ENCODE measurements at places on chromosomes 3 and 15. TPM values are rescaled to one million over a fixed set of nuclear protein-coding genes. Genes with fewer than 3 reads are reported as not detected.

MAP6D1 gene
- total RNA-seq, result 1.4 TPM

CDCP1 gene
- total RNA-seq, result 3.9 TPM

ALDH1A2 gene
- total RNA-seq, result 8.1 TPM

ZSCAN2 gene
- total RNA-seq, result 3.0 TPM

RARB gene
- 8.9 TPM for total RNA-seq

CAV3 gene
- total RNA-seq, result not detected

SST gene
- not detected for total RNA-seq

PAQR5 gene
- 1.2 TPM for total RNA-seq

DAZL gene
- total RNA-seq, result not detected

CHL1 gene
- 7.8 TPM for total RNA-seq

GOLGA6A gene
- total RNA-seq, result not detected

GATA2 gene
- 11.9 TPM for total RNA-seq

TMEM212 gene
- not detected for total RNA-seq

CASR gene
- not detected for total RNA-seq

SERPINI2 gene
- total RNA-seq, result not detected

SYNPR gene
- not detected for total RNA-seq

HRG gene
- not detected for total RNA-seq

GNAT1 gene
- not detected for total RNA-seq

WNT7A gene
- total RNA-seq, result not detected

ZDHHC19 gene
- total RNA-seq, result 0.52 TPM

C2CD4A gene
- not detected for total RNA-seq

MYZAP gene
- total RNA-seq, result 8.4 TPM

SLC41A3 gene
- total RNA-seq, result 49.0 TPM

CORO2B gene
- total RNA-seq, result 7.2 TPM

DCP1A gene
- total RNA-seq, result 18.2 TPM

SECISBP2L gene
- total RNA-seq, result 51.9 TPM

TWF2 gene
- 51.0 TPM for total RNA-seq

ANKDD1A gene
- total RNA-seq, result 17.1 TPM

EPB42 gene
- total RNA-seq, result 0.65 TPM

FAM81A gene
- total RNA-seq, result 0.90 TPM

THRB gene
- total RNA-seq, result 32.5 TPM

DLEC1 gene
- total RNA-seq, result 0.51 TPM

COL6A5 gene
- total RNA-seq, result not detected

SAMMSON gene
- total RNA-seq, result 0.28 TPM

GTF2A2 gene
- total RNA-seq, result 91.1 TPM

MAN2A2 gene
- total RNA-seq, result 57.6 TPM

ZIC1 gene
- total RNA-seq, result 7.5 TPM

CEP97 gene
- 9.9 TPM for total RNA-seq

LSAMP gene
- 11.9 TPM for total RNA-seq

Data from posterior vena cava (tissue), 2 donors.